CD4-positive, alpha-beta T cell treated with Interleukin-17A for 1 hour (primary cell): ENCODE measurements at places on chromosomes 2 and 18.

- no peak for DNase-seq
Measured at GRCh38 chr2:16682431-16683118, 16.9 kb upstream of the CYRIA start.

GRCh38 chr2:96262306-96262705 is 3.5 kb downstream of the TMEM127 start:
- no peak for DNase-seq

DNA sequence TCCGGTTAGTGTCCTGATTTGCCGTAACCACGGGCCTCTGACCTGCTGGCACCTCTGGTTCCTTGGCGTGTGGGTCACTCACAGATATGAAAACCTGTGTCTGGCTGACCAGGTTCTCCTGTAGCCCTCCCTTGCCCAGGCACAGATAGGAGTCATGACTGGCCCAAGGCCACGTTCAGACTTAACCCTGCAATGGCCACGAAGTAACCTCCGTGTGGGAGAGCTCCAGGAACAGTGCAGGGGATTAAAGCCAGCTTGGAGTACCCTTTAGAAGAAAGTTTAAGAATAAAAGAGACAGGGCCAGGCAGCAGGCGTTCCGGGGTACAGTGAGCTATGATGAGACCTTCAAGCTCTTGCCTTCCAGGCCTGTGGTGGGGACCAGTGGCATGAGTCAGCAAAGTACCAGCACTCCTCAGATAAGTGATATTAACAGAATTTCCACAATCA is 25.5 kb downstream of the CENPO start:
- no peak for DNase-seq

DNA sequence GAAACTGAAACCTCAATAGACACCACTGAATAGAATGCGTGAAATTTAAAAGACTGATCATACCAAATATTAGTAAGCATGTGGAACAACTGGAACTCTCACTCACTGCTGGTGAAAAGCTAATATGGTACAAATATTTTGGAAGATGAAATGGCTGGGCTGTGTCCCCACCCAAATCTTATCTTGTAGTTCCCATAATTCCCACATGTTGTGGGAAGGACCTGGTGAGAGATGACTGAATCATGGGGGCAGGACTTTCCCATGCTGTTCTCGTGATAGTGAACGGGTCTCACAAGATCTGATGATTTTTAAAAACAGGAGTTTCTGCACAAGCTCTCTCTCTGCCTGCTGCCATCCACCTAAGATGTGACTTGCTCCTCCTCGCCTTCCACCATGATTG is 32.0 kb upstream of the MYCN start:
- DNase-seq = no peak

GRCh38 chr2:236749346-236749745 is 179.7 kb downstream of the ACKR3 start:
- DNase-seq = no peak

- DNase-seq = no peak
Measured at GRCh38 chr2:208112969-208113368, 11.4 kb downstream of the CRYGD start.

GRCh38 chr2:182912518-182912915 is 46.1 kb upstream of the FRZB start:
- DNase-seq = no peak

DNA sequence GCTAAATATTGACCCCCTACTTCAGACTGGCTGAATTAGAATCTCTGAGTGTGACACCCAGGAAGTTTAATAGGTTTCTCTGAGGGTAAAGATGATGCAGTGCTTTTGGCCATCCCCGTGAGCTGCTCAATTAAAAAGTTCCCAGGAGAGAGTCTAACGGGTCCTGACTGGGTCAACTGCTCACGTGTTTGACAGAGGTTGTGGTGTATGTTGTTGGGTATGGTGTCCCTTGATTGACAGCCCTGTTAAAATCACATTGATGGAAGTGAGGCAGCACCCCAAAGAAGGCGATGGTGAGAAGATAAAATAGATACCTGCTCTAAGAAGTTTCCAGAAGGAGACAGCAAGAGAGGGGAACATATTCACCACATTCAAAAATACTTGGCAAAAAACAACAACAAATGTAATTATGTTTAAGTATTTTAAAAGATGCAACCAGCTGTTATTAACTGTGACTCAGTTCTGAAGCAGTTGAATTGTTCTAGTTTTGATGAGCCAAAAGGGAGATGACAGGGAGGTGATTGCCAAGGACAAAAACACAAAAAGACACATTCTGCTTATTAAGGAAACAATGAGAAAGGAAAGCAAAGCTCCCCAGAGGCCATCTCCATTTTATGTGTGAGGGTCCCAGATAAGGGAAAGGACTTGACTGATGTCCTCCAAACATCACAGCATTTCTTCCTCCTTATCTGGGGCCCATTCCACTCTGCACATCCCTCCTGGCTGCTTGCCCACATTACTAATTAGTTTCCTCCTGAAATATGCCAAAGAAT is 11.5 kb upstream of the GMCL1 start:
- no peak for DNase-seq

GRCh38 chr18:2169656-2170055 is 401.6 kb downstream of the METTL4 start:
- DNase-seq = no peak

GRCh38 chr2:19361325-19361990 is 3.0 kb upstream of the OSR1 start:
- DNase-seq = no peak

DNA sequence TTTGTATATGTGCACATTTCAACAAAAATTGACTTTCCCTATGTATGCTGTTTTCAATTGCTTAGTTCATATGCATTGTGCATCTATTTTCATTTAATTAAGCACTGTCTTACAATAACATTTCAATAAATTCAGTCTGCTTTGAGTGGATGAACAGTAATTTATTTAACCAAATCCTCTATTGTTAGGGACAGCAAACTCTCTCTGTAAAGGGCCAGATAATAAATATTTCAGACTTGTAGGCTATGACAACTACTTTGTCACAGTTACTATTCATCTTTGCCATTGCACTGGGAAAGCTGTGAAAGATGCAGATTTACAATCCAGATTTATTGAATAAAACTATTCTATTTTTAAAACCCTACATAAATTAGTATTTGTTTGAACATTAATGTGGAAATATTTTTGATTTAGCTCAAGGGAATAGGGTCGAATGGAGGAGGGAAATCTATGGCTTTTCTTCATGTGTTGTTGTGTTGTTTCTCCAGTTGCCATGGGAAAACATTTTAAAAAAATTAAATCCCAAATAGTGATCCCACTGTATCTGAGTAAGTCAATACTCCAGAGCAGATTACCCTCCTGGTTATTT is 14.2 kb upstream of the RAB27B start:
- no peak for DNase-seq

GRCh38 chr2:100875516-100876230 is 55.7 kb downstream of the NPAS2 start:
- DNase-seq = no peak

DNA sequence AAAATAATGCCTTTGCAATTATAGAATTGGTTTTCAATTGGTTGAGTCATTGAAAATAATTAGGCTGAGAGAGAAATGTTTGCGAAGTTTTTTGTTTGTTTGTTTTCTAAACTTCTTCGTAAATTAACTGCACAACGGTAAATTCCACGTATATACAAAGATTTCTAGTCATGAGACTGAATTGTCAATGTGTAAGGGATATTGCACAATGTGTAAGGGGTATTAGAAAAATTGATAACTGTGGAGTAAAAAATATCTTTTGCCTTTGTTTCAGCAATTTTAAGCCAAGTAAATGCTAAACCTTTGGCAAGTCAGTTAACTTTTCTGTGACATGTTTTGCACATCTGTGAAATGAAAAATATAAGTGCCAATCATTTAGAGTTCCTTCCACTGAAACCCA is 606.0 kb downstream of the TMEM182 start:
- no peak for DNase-seq

- no peak for DNase-seq
Measured at GRCh38 chr2:86556508-86556907, 6.7 kb downstream of the CHMP3 start.

GRCh38 chr2:143146815-143147530 is 17.8 kb downstream of the ARHGAP15 start:
- DNase-seq = no peak

- no peak for DNase-seq
Measured at GRCh38 chr2:60534052-60534685, 19.3 kb downstream of the BCL11A start.

GRCh38 chr2:41326851-41327250 is 721.0 kb upstream of the PKDCC start:
- DNase-seq = no peak

GRCh38 chr2:56654936-56655335 is 471.1 kb downstream of the CCDC85A start:
- no peak for DNase-seq

- DNase-seq = no peak
Measured at GRCh38 chr2:124323321-124323720, 298.2 kb downstream of the CNTNAP5 start.
